ENCODE measurements at places on chromosomes 7 and 10. TPM values are rescaled to one million over a fixed set of nuclear protein-coding genes. Genes with fewer than 3 reads are reported as not detected.

Gene PPRC1
- 23.3 TPM for total RNA-seq

Gene EN2
- under 0.01 TPM for total RNA-seq

Gene CALY
- total RNA-seq: not detected

Gene HOXA6
- 3.3 TPM for total RNA-seq

Gene NPTX2
- 2.4 TPM for total RNA-seq

Gene CPA4
- total RNA-seq: 63.8 TPM

Gene PRLHR
- under 0.01 TPM for total RNA-seq

Gene PILRA
- total RNA-seq: 3.2 TPM

Gene HMX2
- total RNA-seq: not detected

Gene LIPN
- 8.2 TPM for total RNA-seq

Gene DLD
- 73.5 TPM for total RNA-seq

Gene UBE2H
- 80.6 TPM for total RNA-seq

Gene COL28A1
- 9.0 TPM for total RNA-seq

Gene NAT16
- not detected for total RNA-seq

Gene ANKRD1
- 10.9 TPM for total RNA-seq

Gene TRPV6
- total RNA-seq: 1.8 TPM

Gene MMD2
- not detected for total RNA-seq

Gene ADAM12
- total RNA-seq: 22.8 TPM

Gene POLR2J2
- 3.6 TPM for total RNA-seq

Gene SLC4A2
- 28.2 TPM for total RNA-seq

Gene ENTPD1
- 26.0 TPM for total RNA-seq

Gene PON1
- total RNA-seq: 0.10 TPM

Gene MMP21
- 0.20 TPM for total RNA-seq

Gene KMT2C
- total RNA-seq: 75.6 TPM

Gene CTTNBP2
- total RNA-seq: 5.5 TPM

Gene SEPTIN7
- total RNA-seq: 233 TPM

Gene KLF14
- 0.89 TPM for total RNA-seq

Gene NODAL
- total RNA-seq: not detected

Gene SFRP4
- 5.0 TPM for total RNA-seq

All from skin of body (tissue), 3 donors.